Fibroblast of lung (primary cell): ENCODE measurements at places on chromosomes 16 and 17. TPM values are rescaled to one million over a fixed set of nuclear protein-coding genes. Genes with fewer than 3 reads are reported as not detected.

DHRS7C gene
- not detected in 2 replicates for total RNA-seq

CA10 gene
- total RNA-seq = not detected in 2 replicates

- no peak for DNase-seq
Observed at GRCh38 chr17:47210105-47210504, 957 bp downstream of the MYL4 start.

LRRC46 gene
- under 0.01 TPM in 2 replicates for total RNA-seq

- no peak for DNase-seq
Observed at GRCh38 chr17:29038085-29038795, 4.7 kb upstream of the PIPOX start.

CFAP97D1 gene
- total RNA-seq = under 0.01 TPM in 1 of 2 replicates, not detected in the other

- peak; percentile 69 for DNase-seq
Observed at GRCh38 chr16:85878875-85879274, 20.1 kb upstream of the IRF8 start.

GRCh38 chr17:59601130-59601529 is 18.6 kb upstream of the CLTC start:
- no peak for DNase-seq

GRCh38 chr16:88494335-88495154 is 41.5 kb downstream of the ZFPM1 start:
- no peak for DNase-seq

MYADML2 gene
- total RNA-seq = not detected in 2 replicates

ARHGAP44 gene
- total RNA-seq = 1.5 and 1.7 TPM in 2 replicates

- DNase-seq = no peak
Observed at GRCh38 chr17:32033223-32033622, 26.0 kb downstream of the LRRC37B start.

CD68 gene
- total RNA-seq = 16.2 and 29.4 TPM in 2 replicates

- no peak for DNase-seq
Observed at GRCh38 chr17:63075969-63076368, 109.9 kb downstream of the TANC2 start.

DNA sequence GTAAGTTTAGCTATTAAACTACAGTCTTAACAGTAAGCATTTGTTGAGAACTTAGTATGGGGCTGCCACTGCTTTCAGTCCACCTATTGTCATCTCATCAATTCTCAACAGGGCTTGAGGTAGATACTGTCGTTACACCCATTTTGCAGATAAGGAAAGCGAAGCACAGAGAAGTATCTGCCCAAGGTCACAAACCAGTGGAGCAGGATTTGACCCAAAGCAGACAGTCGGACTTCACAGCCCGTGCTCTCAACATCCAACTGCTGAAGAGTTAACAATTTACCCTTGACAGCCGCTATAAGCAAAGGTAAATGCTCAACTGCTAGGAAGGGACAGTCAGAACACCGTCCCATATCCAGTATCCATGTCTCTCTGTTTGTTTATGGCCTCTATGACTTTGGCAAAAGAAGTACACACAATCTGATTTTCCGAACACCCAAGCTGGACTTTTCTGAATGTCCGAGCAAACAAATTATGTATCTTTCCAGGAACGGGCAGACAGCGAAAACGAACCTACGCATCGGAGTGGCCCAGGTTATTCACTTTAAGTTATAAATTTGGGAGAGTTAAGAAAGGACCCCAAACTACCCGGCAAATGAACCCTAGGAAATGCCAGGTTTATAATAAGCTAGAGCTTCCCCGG is 1.2 kb downstream of the SIAH1 start:
- DNase-seq = no peak

DNA sequence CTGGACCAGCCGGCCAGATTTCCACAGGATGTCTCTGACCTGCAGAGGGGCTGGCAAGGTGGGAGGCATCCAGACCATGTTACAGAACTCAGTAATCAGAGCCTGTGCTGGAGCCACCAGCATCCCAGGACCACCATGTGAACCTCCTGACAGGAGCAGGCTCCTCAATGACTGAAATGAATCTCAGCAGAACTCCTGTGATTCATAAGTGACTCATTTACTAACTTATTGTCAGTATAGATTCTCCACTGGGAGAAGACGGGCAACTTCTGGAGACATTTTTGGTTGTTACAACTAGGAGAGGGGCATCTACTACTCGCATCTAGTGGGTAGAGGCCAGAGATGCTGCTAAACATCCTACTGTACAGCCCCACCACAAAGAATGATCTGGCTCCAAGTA is 3.1 kb upstream of the WWOX start:
- DNase-seq = no peak

DNA sequence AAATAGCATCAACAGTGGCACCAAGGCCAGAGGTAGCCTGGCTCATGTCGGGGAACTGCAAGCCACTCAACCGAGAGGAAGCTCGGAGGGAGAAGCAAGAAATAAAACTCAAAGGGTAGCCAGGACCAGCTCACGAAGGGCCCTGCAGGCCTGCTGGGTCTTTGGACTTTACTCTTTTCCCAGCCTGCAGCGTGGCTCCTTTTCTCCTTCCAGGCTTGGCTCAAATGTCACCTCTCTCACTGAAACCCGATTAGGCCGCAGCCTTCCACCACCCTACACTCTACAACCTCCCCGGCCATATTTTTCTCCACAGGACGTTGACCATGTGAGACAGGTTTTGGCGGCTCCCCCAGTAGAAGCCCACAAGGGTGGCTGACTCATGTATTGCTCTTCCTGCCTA is 38.1 kb downstream of the CALB2 start:
- DNase-seq = no peak

CLDN9 gene
- total RNA-seq = not detected in 2 replicates

TBKBP1 gene
- 11.3 and 11.6 TPM in 2 replicates for total RNA-seq

DNA sequence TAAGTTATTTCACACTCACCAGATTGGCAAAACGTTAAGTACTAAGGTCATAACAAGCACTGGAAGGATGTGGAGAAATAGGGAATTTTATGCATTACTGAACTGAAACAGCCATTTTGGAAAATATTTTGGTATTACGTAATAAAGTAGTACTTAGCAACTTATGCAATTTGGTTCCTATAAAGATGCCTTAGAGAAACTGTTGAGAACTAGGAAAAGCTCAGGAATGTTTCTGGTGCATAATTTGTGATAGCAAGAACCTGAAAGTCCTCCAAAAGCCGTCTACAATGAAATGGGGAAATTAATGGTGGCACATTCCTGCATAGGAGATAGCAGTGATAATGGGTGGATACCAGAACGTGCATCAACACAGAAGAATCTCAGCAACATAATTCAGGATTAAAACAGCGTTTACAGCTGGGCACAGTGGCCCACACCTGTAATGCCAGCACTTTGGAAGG is 472.5 kb downstream of the WWOX start:
- DNase-seq = peak; percentile 28

DNA sequence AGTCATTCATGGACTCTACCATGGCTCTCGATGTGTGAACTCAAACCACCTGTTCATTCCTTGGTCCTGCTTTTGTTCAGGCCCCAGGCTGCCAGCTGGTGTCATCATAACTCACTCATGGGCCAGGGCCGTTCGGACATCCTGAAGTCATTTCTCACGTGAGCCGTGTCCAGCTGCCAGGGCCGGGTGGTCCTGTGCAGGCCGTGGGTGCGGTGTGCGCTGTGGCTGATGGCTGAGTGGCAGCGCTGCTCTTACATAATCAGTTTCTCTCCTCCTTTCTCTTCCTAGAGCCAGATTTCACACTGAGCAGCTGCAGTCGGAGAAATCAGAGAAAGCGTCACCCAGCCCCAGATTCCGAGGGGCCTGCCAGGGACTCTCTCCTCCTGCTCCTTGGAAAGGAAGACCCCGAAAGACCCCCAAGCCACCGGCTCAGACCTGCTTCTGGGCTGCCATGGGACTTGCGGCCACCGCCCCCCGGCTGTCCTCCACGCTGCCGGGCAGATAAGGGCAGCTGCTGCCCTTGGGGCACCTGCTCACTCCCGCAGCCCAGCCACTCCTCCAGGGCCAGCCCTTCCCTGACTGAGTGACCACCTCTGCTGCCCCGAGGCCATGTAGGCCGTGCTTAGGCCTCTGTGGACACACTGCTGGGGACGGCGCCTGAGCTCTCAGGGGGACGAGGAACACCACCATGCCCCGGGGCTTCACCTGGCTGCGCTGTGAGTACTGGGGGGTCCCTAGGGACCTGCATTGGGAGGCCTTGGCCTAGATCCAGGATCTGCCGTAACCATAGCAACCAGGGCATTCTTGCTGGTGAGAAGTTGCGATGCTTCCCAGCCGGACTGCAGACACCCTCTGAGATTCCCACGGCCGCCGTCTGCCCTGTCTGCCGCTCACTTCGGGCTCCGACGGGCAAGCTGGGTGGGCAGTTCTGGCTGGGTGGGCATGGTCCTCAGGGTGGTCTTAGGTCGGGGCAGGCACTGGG is at the start of gene IL34:
Gene IL34, plus strand, starts transcription at position 300 of the 982 bp plus-strand sequence. Its CDS starts 389 bp downstream, at position 689.
- DNase-seq = peak; percentile 30

DNA sequence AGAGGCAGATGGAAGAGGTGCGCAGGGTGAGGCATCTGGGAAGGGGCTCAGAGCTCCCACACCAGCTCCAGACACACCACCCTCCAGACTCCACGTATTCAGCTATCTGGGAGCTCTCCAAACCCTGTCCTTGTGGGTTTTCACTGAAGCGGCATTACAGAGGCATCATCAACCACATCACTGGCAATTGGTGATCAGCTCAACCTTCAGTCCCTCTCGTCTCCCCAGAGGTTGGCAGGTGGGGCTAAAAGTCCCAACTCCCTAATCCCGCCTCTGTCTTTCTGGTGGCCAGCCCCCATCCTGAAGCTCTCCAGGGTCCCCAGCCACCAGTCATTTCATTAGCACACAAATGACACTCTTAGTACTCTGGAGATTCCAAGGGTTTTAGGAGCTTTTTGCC is 123.9 kb downstream of the KCNJ12 start:
- no peak for DNase-seq

DNA sequence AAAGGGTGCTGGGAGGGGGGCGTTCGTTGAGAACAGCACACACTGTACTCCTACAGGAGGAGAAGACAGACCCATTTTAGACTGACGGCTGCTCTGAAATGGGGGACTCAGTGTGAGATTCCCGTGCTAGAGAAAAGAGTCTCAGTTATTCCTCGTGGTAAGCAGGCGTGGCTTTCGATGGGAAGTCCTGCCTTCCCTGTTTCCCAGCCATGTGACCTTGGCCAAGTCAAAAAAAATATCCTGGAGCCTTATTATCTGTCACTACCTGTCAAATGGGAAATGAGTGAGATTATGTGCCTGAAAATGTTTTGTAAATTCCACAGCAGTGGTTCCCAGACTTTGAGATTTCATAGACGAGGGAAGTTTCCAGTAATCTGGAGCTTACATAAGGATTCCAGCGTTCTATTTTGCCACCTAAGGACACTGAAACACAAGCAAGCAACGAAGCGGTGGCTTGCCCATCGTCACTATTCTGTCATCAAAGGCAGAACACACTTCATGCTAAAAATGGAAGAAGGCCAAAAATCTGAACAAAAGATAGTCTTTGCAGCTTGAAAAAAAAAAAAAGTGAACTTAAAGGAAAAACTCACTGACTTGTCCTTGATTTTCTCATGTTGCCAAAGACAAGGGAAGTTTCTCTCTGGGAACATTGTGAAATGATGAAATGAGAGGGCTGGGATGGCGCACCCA is 253.4 kb upstream of the RPL38 start:
- DNase-seq = no peak

GRCh38 chr16:7440886-7441400 is 108.3 kb downstream of the RBFOX1 start:
- DNase-seq = no peak

DNA sequence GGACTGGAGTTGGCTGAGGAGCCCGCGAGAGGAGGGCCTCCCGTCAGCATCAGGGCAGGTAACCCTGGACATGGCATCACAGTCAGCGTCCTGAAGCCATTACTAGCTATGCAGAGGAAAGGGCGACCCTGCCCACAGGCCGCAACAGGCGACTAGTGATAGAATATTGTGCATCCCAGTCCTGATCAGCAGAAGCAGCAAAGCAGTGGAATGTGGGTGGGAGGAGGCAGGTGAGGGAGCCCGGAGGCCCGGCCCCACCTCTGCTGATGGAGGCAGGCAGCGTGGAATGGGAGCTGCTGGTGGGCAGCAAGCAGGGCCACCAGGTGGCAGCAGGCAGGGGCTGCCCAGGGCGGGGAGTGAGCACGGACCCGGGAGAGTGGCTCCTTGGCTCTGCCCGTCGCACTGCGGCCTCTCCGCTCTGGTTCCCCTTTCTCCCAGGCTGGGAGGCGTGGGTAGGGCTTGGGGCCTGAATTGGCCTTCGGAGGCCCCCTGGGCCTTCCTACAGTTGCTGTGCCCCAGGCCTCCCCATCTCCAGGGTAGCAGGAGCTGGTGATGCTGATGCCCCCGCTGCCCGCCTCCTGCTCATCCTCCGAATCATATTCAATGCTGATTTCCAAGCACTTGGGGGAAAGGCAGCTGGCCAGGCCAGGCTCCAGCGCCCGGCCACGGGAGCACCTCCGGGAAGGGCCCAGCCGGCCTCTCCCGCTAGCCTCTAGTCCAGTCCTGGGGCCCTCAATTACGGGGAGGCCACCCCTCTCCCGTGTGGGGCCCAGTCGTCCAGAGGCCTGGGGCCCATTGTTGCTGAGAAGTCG is 20.2 kb downstream of the TSPOAP1 start:
- no peak for DNase-seq

GRCh38 chr17:49738456-49739163 is 25.3 kb downstream of the FAM117A start:
- no peak for DNase-seq

TEDC2 gene
- total RNA-seq = 1.0 and 1.7 TPM in 2 replicates

- peak; percentile 90 for DNase-seq
Observed at GRCh38 chr17:51046514-51047384, 73.9 kb downstream of the SPAG9 start.

DNA sequence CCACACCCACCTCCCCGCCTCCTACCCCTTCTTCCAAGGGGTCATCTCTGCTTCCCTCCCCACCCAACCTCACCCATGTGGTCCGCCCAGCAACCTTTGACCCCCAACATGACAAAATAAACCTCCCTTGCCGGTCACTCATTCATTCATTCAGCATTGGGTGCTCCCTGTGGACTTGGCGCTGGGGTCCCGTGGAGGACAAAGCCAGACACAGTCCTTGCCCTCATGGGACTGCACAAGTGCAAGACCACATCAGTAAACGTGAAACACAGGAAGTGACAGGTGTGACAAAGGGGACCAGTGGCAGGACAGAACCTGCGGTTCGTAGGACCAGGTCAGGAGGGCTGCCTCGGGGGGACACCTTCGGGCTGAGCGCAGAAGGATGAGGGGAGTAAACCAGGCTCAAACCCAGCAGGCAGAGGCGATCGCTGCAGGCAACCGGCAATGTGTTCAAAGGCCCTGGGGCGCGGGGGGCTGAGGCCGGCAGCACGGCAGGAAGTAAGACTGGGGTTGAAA is 185.4 kb downstream of the SEC14L1 start:
- no peak for DNase-seq

- DNase-seq = no peak
Observed at GRCh38 chr17:71202449-71202848, 918.4 kb upstream of the SOX9 start.

- no peak for DNase-seq
Observed at GRCh38 chr16:66471716-66472393, 44.8 kb downstream of the BEAN1 start.

ZNF205 gene
- 16.0 and 16.4 TPM in 2 replicates for total RNA-seq

PGP gene
- 5.6 and 9.6 TPM in 2 replicates for total RNA-seq

GRCh38 chr16:1019231-1020090 is 37.9 kb downstream of the SOX8 start:
- DNase-seq = no peak

- DNase-seq = peak; percentile 74
Observed at GRCh38 chr16:19114359-19115147, 789 bp downstream of the ITPRIPL2 start.

TNP2 gene
- not detected in 2 replicates for total RNA-seq
